ENCODE measurements at places on chromosomes 7 and 10.

DNA sequence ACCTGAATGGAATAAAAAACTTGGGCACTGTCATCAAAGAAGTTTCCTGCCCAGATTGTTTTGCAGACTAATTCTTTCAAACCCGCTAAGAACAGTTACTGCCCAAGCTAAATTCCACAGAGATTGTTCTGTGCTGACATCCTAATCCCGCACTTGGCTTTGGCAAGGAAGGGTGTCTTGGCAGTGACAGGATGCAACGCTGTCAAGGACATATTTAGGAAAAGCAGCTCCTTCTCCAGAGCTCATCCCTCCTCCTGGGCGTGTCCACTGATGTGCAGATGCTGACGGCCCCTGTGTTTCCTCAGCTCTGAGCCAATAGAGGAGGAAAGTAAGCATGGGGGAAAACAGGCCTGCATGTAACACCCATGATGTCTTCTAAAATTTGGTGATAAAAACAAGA lies 74.2 kb downstream of the EEPD1 start:
- no peak for DNase-seq

- DNase-seq = no peak
These were observed 146.0 kb upstream of the GNAI1 start for GRCh38 chr7:79988653-79989052.

DNA sequence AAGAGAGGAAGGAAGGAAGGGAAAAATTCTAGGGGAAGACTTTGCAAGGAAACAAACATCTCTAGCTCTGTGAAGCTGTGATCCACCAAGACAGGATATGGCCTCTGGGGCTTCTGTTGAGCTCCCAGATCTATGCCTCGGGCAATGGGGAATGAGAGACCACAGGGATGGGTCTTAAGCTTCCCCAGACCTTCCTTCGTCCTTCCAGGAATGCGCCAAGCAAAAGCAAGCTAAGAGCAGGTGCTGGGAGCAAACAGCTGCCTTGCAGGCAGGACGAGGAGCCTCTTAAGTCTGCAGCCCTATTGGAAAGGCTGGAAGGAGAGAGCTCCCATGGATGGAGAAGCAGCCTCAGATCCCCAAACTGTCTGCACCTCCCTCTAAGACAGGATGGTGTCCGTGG lies 21.9 kb upstream of the ELN start:
- DNase-seq = no peak

DNA sequence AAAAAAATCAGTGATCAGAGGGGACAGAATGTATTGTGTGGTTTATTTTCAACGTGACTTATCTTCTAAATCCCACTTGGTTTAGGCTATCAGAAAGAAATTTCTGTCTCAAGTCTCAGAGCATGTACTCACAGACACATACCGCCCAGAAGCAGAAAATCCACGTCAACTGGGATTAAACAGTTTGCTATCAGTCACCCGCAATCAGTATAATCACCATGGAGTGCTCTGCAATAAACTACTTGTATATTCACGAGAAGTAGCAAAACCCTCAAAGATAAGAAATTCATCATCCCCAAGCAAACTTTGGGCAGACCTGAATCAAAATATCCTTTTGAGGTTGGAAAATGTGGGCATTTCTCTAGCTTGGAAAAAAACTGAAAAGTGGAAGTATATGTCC lies 259.1 kb downstream of the FGFR2 start:
- DNase-seq = no peak

GRCh38 chr7:129612112-129613015 lies 844 bp downstream of the NRF1 start:
- DNase-seq = peak; percentile 59

DNA sequence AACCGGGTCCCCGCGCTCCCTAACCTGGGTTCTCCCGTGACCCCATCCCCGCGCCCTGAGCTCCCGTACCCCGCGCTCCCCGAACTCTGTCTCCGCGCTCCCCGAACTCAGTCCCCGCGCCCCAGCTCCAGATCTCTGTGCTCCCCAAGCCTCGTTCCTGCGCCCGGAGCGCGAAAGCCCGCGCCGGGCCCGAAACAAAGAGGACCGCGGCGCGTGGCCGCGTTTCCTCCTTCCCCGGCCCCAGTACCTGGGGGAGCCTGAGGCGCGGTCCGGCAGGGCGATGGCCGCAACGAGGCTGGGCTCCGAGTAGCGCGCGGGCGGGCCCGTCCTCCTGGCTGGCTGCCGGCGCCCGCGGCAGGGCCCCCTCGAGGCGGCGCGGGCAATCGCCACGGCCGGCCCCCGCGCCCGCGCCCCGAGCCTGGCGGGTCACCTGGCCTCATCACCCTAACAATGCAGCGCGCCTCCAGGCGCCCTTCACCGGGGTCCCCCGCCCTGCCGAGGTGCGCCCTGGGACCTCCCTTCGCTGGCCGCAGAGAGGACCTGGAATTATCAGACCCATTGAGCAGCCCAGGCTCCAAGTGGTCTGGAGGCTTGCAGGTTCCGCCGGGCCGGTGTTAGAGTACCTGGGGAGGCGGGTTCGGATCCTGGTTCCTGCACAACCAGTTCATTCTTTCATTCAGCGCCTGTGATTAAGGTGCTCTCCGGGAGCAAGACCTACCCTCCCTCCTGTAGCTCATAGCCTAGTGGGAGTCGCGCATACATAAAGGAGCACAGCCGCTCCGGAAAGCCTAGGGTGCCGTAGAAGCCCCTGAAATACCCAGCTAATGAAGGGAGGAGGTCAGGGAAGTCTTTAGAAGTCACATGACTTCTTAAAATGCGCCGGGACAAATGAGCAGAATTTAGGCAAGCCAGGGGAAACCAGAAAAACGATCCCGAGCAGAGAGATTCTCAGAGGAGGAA lies at the start of gene TNS3:
TSS of gene TNS3 (minus strand) at position 308 of the 960 bp plus-strand sequence. CDS start 142,475 bp downstream, outside the sequence.
- peak; percentile 42 for DNase-seq

DNA sequence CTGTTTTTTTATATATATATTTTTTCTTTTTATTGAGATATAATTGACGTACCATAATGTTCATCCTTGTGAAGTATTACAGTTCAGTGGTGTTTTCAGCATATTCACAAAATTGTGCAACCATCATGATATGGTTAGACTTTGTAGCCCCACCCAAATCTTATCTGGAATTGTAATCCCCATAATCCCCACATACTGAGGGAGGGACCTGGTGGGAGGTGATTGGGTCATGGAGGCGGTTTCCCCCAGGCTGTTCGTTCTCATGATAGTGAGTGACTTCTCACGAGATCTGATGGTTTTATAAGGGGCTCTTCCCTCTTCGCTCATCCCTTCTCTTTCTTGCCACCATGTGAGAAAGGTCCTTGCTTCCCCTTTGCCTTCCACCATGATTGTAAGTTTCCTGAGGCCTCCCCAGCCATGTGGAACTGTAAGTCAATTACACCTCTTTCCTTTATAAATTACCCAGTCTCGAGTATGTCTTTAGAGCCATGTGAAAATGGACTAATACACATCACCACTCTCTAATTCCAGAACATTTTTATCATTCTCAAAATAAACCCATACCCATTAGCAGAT lies 73.9 kb upstream of the SMNDC1 start:
- no peak for DNase-seq

GRCh38 chr10:125296598-125296997 lies 136.2 kb upstream of the CTBP2 start:
- no peak for DNase-seq

- no peak for DNase-seq
These were observed 118.6 kb downstream of the RNF32 start for GRCh38 chr7:156759143-156759542.

DNA sequence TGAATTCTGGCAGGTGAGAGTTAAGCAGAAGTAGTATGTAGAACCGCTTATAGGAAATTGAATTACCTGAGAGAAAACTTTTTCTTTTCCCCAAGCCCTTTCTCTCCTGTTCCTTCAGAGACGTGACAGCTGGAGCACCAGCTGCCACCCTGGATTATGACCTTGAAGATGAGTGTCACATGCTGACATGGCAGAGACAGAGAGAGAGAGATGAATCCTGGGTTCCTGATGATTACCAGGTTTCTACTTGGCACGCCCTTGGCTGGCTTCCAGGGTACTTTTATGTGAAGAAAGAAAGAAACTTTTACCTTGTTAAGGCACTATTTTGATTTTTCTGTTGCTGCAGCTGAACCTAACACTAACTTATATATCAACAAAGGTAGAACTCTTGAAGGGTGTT lies 99.9 kb downstream of the GPR26 start:
- no peak for DNase-seq

DNA sequence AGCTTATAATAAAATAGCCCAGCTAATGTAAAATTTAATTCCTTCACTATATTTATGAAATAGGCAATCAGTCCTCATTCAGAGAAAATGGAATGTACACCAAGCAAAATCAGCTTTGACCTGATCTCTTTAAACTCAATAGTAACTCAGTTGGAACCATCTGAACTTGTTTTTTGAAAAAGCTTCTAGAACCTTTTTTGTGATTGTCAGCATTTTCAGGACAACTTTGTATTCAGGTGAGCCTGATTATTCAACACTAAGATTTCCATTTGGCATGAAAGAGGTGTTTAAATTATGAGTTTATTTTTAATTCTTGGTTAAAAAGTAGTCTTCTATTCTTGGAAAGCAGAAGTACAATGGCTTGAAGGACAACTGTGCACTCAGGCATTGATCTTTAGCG lies 89.5 kb downstream of the FRMD4A start:
- no peak for DNase-seq

DNA sequence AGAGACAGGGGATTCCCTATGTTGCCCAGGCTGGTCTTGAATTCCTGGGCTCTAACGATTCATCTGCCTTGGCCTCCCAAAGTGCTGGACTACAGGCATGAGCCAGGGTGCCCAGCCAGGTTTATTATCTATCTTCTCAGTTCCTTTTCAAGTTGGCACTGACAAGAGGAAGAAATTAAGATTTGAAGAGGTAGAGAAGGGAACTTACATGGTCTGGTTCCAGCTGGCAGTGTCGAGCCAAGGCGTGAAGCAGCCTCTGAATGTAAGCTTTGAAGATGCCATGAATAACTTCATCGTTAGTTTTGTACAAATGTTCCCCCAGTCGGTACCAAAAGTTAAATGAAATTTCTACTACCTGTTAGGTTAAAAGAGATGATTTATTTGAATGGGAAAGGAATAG lies 57.7 kb downstream of the TNPO3 start:
- no peak for DNase-seq

- DNase-seq = peak; percentile 32
These were observed 124.8 kb downstream of the MPP7 start for GRCh38 chr10:28177944-28178637.

GRCh38 chr10:45239642-45240041 lies 75.8 kb downstream of the OR13A1 start:
- no peak for DNase-seq

GRCh38 chr7:127932496-127932895 lies 98.7 kb downstream of the LRRC4 start:
- DNase-seq = no peak

DNA sequence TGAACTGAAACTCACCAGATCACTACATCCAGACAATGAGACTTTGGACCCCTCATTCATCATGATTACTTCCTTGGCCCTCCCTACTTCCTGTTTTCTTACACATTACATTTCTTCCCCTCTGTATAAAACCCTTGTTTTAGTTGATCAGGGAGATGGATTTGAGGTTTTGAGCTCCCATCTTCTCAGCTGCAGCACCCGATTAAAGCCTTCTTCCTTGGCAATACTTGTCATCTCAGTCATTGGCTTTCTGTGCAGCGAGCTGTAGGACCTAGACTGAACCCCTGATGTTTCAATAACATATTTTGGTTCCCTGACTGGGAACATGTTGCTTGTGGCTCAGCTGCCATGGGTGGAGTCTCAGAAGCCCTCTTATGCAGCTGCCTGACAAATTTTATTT lies 33.1 kb downstream of the NOLC1 start:
- DNase-seq = no peak

GRCh38 chr7:46450425-46450824 lies 529.4 kb upstream of the IGFBP3 start:
- no peak for DNase-seq

GRCh38 chr7:111229916-111230315 lies 139.0 kb downstream of the LRRN3 start:
- DNase-seq = no peak

DNA sequence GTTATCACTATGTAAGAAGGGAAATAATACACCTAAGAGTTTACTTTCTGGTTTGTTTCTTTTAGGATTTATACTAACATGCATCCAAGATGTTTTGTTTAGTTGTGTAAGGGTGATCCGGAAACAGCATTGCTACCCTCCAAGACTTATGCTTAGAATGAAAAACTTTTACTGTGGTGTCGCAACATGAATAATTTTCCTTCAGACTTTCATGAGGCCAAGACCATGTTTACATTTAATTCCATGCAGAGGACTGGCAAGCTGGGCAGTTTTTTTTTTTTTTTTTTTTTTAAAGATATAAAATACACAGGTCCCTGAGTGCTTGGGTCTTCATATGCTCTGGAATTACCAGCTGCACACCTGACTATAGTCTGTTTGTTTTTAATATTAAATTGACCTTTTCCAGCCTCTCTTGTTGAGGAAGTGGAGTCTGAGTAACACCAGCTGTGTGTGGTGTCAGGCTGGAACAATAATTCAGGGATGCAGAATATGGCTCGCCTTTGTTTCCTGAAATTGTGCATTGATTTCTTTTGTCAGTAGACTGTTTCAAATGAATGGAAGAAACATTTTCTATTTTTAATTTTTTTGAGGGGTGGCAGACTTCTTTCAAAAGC lies 81.7 kb downstream of the ST7 start:
- no peak for DNase-seq
